Occipital lobe (tissue), 3 donors: ENCODE measurements at places on chromosomes 16 and 17.

- no peak for DNase-seq
These were observed 149.3 kb downstream of the CLEC16A start for GRCh38 chr16:11093572-11094074.

DNA sequence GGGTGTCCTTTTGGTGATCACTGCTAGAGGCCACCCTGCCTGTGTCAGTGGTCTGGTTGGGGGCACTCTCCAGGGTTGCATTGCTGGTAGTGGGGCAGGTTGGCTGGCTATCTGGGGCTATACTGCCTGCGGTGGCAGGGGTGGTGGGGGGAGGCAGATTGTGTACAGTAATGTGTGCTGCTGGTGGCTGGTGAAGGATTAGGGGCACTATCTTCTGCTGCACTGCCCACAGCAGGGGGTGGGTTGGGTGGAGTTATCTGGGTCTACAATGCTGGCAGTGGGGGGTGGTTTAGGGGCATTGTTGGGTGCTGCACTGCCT lies 204.0 kb upstream of the WSB1 start:
- no peak for DNase-seq

DNA sequence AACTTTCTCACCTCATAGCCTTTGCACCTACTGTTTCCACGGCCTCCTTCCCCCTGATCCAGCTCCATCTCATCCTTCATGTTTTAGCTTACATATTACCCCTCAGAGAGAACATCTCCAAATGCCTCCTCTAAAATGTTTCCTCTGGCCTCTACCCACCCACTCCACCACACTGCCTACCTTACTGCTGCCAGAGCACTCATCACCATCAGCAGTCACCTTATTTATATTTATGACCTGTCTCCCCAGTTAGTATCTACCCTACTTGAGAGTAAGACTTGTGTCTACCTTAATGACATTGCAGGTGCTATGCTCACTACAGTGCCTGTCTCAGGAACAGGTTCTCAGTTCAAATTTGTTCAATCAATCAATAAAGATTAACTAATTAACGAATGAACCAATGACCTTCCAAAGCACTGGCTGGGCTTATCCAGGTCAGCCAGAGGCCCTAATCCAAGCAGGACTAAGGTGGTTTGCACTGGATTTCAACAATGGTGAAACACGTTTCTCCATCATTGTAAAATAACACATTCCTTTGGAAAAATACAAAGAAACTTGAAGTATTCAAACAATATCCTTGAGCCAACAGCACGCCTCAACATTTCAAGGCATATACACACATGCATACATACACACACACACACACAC lies 41.1 kb downstream of the AMFR start:
- DNase-seq: no peak

- no peak for DNase-seq
These were observed 10.2 kb upstream of the NATD1 start for GRCh38 chr17:21263376-21263775.

DNA sequence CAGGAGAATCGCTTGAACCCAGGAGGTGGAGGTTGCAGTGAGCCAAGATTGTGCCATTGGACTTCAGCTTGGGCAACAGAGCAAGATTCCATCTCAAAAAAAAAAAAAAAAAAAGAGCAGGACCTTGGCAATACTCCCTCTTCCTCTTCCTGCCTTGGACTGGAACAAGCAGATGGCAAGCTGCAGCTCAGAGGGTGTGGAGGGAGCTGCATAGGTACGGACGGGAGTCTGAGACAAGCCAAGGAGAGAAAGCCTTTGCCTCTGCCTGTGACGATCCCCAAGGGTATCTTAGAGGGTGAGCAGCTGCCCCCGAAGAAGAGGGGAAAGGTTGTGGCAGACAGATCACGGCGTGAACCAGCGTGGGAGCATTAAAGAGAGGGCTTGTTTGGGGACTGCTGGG lies 109.2 kb downstream of the AIPL1 start:
- DNase-seq: no peak

- no peak for DNase-seq
These were observed 22.7 kb upstream of the GOT2 start for GRCh38 chr16:58756650-58757332.

DNA sequence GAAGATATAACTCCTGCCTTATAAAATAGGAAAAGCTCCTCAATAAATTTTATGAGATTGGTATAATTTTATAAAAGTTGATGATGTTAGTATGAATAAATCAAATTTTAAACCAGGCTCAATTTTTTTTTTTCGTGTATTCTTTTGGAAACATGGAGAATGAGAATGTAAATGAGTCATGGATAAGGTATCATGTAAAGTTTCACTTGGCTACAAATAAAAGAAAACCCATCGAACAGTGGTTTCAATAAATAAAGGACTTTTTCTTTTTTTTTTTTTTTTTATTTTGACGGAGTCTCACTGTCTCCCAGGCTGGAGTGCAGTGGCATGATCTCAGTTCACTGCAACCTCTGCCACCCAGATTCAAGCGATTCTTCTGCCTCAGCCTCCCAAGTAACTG lies 67.3 kb downstream of the PHKB start:
- DNase-seq: no peak

DNA sequence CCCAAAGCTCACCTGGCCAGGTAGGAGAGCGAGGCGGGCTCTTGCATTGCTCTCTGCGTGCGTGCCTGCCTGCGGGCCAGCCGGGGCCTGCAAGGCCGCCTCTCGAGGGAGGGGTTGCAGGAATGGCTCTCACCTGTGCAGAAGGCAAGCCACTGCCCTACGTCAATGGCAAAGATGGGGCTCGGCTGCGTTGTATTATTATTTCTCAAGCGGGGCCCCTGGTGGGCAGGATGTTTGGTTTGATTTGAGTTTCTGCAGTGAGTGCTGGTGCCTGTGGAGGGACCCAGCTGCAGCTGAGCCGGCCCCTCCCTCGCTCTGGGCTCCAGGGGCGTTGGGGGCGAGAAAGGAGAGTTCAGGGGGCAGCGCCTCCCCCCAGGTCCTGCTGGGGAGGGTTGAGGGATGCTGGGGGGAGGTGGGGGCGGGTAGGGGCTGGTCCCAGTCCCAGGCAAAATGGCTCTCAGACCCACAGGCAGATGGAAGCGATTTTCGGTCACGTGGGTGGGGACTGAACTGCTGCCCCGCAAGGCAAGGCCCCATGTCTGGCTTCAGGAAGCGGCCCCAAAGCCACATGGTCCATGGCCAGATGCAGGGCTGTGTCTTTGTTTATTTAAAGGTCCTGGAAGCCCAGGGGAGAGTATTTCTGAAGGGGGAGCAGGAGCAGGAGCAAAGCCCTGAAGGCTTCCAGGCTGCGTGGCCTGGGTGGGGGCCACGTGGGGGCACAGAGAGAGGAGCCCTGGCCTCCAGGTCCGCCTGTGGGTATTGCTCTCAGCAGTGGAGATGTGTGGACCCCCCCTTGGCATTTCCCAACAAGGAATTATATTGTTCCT lies 338.8 kb downstream of the SEC14L1 start:
- no peak for DNase-seq

- no peak for DNase-seq
These were observed 99.5 kb downstream of the MYO1D start for GRCh38 chr17:32777436-32777835.

GRCh38 chr17:44581868-44582267 lies 24.6 kb downstream of the FZD2 start:
- DNase-seq: no peak

- DNase-seq: no peak
These were observed 25.6 kb downstream of the CREBBP start for GRCh38 chr16:3854750-3855541.

- DNase-seq: no peak
These were observed 41.5 kb upstream of the ETV4 start for GRCh38 chr17:43587647-43588046.

DNA sequence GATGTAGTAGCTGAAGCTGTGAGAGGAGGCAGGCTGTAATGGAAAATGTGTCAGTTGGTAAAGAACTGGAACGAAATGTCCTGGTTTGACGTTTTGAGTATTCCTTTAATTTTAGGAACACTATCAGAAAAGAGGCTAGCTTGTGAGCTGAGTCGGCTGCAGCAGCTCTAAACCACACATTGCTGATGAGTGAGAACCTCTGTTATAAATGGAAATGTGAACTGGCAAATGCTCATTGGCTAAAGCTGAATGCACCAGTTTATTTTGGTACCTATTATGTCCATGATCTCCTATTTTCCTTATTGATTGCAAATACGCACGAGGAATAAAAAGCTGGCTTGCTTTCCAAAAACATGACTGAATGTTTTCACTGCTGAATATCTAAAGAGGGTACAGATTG lies 11.0 kb upstream of the WIPI1 start:
- DNase-seq: no peak

DNA sequence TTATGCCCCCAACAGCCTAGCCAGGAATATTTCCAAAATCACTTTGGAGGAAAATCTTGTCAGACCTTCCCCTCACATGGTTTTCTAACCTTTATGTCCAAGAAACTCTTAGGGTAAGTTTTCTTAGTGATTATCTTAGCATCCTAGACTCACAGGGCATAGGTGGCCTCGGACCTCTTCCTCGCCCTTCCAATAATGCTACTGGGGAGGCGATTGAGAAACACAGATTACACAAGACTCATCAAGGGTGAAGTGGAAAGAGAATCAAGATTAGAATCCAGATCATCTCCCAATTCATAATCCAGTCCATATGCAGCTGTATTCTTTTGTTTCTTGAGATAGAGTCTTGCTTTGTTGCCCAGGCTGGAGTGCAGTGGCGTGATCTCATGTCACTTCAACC lies 358.4 kb upstream of the CDH5 start:
- no peak for DNase-seq

DNA sequence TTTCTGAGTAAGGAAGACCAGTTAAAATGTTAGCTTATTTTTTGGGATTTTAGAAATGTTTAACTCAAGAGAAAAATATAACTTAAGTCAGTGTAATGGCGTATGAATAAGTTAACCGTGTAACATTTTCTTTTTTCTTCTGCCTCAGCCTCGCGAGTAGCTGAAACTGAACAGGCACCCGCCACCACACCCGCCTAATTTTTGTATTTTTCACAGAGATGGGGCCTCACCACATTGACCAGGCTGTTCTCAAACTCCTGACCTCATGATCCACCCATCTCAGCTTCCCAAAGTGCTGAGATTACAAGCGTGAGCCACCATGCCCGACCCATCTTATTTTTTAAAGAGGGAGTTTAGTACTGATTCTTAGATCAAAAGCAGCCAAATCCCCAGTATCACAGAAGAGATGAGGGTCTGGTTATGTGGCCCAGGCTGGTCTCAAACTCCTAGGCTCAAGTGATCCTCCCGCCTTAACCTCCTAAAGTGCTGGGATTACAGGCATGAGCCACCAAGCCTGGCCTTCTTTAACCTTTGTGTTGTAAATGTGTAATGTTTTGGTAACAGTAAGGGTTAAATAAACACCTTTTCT lies 16.8 kb downstream of the PITPNC1 start:
- no peak for DNase-seq

GRCh38 chr17:79276821-79277220 lies 202.2 kb downstream of the ENGASE start:
- no peak for DNase-seq
